ENCODE measurements at places on chromosomes 4 and X.
A peak's percentile ranks its signal among the peaks of the same experiment; 100 is the strongest.

- peak; percentile 33 for DNase-seq
These were observed 37.2 kb downstream of the PCGF3 start for GRCh38 chr4:742742-743311.

GRCh38 chrX:151973851-151974335 lies 583 bp downstream of the GABRE start:
- no peak for DNase-seq

DNA sequence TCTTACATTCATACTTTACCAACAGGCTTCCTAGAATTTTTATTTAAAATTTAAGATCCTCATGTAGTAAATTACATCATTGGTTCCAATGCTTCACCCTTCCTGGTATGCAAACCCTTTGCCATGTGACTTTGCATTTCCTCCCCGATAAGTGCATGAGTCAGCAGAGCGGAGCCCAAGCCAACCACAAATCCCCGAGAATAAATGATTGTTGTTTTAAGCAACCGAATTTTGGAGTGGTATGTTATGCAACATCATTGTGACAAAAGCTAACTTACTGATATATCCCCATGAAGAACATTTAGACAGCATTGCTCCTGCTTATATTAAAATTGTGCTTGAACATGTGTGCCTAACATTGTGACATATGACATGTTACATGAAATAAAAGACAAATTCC lies 199.4 kb upstream of the DDX53 start:
- DNase-seq: no peak

DNA sequence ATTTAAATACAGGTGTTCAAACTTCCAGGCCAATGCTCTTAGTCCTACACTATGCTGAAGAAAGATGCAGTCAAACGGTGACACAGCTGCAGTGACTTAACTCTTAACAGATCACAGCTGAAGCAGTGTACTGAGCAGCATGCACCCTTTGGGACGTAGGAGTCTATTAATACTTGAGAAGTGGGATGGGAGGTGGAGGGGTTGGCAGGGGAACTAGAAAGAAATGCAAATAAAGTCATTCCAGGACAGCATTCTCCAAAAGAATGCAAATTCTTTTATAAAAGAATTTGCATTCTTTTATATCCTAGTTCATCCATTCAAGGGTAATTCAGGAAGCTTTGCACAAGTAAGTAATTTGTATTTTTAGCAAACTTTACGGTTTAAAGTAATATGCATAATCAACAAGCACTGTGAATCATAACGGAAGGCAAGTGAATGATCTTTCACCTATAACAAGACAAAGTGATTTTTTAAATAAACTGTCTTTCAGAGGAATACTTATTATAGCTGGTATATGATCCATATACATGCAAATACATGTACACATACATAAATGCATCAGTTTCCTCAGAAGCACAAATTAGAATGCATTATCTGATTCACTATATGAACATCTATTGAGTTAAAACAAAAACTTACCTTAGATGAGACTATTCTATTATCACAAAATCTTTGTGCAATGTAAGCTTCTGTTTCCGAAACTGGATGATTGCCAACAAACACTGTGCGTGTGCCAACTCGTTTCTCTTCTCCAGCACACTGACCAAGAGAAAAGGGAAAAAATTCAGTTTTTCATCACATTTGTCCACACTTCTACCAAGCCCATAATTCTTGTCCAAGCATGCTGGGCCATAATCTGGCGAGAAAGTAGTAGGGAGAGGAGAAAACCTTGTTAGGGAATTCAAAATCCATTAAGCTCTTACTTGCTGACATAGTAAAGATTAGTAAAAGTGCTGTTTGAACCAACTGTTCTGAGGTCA lies 106.5 kb downstream of the ATP11C start:
- DNase-seq: no peak

All from COR-L47 (cell line).